ENCODE measurements at places on chromosomes 13 and 19. TPM values are rescaled to one million over a fixed set of nuclear protein-coding genes. Genes with fewer than 3 reads are reported as not detected.

SHD gene
- not detected for total RNA-seq

RLN3 gene
- 1.1 TPM for total RNA-seq

GPR4 gene
- total RNA-seq, result 0.99 TPM

- H3K36me3 ChIP-seq, result no peaks in the 10 kb centered on the region
- DNase-seq, result no peak
- H3K27ac ChIP-seq, result no peak overlapping the region
- H3K27me3 ChIP-seq, result no peaks in the 10 kb centered on the region
- no peak overlapping the region for H3K4me3 ChIP-seq
These were observed 29.5 kb downstream of the PLA2G4C start for GRCh38 chr19:48081106-48081505.

DNA sequence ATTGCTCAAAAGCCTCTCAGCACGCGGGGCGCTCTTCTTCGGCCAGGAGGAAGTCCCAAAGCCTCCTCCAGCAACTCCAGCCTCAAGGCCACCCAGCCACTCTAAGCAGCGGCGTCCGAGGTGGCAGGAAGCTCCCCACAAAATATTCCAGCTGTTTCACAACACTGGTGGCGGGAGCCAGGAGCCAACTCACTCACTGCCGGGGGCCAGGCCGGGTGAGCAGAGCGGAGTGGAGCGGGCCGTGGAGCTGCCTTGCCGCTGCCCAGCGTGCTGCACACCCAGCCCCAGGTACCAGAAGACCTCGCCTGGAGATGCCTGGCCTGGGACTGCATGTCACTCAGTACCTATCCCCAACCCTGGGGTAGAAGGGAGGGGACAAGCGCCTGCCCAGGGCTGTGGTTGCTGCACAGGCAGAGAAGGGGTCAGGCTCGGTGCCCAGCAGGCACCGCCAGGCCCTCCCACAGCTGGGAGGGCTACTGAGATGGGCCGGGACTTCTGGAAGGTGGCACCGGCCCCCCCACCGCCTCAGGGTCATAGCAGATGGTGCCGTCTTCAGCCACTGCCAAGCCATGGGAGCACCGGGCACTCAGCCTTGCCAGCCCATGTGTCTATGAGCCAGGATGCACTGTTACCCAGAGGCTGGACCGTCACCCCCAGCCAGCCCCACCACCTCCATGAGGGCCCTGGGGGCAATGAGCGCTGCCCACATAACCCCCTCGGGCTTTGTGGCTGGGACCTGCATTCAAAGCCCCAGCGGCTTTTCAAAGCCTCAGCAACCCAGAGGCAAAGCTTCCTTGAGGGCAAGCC, 59.2 kb downstream of the MLLT1 start:
- peak overlapping the region; percentile 33 for H3K27ac ChIP-seq
- no peaks in the 10 kb centered on the region for H3K27me3 ChIP-seq
- DNase-seq, result peak; percentile 87
- H3K36me3 ChIP-seq, result peaks cover 7% of the 10 kb centered on the region
- peaks cover 50% of the 10 kb centered on the region for H3K4me1 ChIP-seq
- no peak overlapping the region for H3K4me3 ChIP-seq

DNA sequence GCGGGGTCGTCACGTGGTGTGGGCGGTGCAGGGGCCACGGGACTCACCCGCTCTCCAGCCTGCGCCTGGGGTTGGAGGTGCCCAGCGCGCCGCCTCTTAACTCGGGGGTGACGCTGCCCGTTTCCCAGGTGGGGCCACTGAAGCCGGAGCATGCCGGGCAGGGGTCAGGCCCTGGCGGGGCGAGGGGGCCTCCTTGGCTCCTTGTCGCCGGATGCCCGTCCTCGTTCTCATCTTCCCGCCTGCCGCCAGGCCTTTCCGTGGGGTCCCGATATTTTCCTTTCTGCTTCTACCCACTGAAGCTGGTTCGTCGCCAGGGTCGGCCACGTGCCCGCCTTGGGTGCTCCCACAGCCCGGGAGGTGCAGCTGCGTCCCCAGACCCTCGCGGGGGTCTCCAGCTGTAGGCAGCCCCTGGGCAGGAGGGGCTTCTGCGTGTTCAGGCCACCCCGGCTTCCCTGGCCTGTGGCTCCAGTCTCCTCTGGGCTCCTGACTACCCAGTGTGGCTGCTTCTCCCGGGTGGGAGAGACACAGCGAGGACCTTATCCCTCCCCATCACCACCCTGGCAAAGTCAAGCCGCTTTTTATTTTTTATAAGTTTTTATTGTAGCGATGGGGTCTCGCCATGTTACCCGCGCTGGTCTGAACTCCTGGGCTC, 772 bp downstream of the FAM174C start:
- peak; percentile 88 for DNase-seq
- H3K4me3 ChIP-seq, result peak overlapping the region; percentile 44

DNA sequence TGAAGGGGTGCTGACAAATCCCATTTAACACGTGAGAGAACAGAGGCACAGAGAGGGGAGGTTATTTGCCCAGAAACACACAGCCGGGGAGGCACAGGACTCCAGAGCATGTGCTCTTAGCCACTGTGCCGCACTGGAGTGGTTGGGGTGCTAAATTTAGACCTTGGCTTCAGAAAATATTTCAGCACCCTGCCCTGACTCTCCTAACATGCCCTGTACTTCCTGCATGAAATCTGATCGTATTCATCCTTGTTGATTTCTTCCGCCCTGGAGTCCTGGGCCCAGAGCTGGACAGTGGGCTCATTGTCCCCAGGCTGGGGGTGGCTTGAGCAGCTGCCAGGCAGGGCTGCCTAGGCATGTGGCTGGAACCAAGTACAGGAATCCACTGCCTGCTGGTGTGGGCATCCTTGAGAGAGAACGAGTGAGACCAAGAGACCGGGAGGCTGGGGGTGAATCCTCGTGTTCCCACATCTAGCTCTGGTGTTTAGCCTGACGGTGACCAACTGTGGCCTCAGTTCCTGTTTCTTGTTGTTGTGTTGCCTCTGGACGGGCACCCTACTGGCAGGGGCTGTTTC, 5.3 kb downstream of the SLC27A1 start:
- peaks cover 3% of the 10 kb centered on the region for H3K36me3 ChIP-seq
- H3K4me1 ChIP-seq, result no peaks in the 10 kb centered on the region
- peak; percentile 84 for DNase-seq
- H3K27me3 ChIP-seq, result no peaks in the 10 kb centered on the region
- H3K27ac ChIP-seq, result peak overlapping the region; percentile 61

GRCh38 chr13:40629678-40630384, 36.6 kb downstream of the FOXO1 start:
- no peaks in the 10 kb centered on the region for H3K36me3 ChIP-seq
- no peak overlapping the region for H3K27ac ChIP-seq
- peaks cover 27% of the 10 kb centered on the region for H3K4me1 ChIP-seq
- no peaks in the 10 kb centered on the region for H3K27me3 ChIP-seq
- H3K4me3 ChIP-seq, result no peak overlapping the region

- H3K36me3 ChIP-seq, result no peaks in the 10 kb centered on the region
- no peak overlapping the region for H3K27ac ChIP-seq
- peaks cover 17% of the 10 kb centered on the region for H3K4me1 ChIP-seq
- DNase-seq, result no peak
- H3K27me3 ChIP-seq, result no peaks in the 10 kb centered on the region
- H3K4me3 ChIP-seq, result peak overlapping the region; percentile 51
These were observed 30.5 kb downstream of the ZNF146 start for GRCh38 chr19:36245210-36246005.

GRCh38 chr19:51417810-51418157, 342 bp upstream of the SIGLEC10 start:
- H3K36me3 ChIP-seq, result no peaks in the 10 kb centered on the region
- peaks cover 11% of the 10 kb centered on the region for H3K27me3 ChIP-seq
- DNase-seq, result no peak
- no peak overlapping the region for H3K4me3 ChIP-seq
- no peak overlapping the region for H3K27ac ChIP-seq

- DNase-seq, result peak; percentile 72
- H3K27ac ChIP-seq, result peak overlapping the region; percentile 94
- peak overlapping the region; percentile 69 for H3K4me3 ChIP-seq
- H3K4me1 ChIP-seq, result peaks cover 70% of the 10 kb centered on the region
These were observed 10.3 kb downstream of the CIC start for GRCh38 chr19:42279155-42279901.
